ENCODE measurements at places on chromosomes 11 and 22. TPM values are rescaled to one million over a fixed set of nuclear protein-coding genes. Genes with fewer than 3 reads are reported as not detected.

SELENOO gene
- 19.2 TPM for total RNA-seq

KRTAP5-2 gene
- not detected for total RNA-seq

RASGRP2 gene
- total RNA-seq = 1.8 TPM

SCO2 gene
- total RNA-seq = 5.7 TPM

ZP1 gene
- 0.25 TPM for total RNA-seq

DCHS1 gene
- total RNA-seq = 0.15 TPM

FXYD2 gene
- 17.3 TPM for total RNA-seq

NDUFV1 gene
- total RNA-seq = 145 TPM

DGCR6 gene
- 2.3 TPM for total RNA-seq

NRIP3 gene
- total RNA-seq = 0.89 TPM

RIMBP3B gene
- 0.25 TPM for total RNA-seq

C11orf86 gene
- 61.9 TPM for total RNA-seq

MTNR1B gene
- total RNA-seq = not detected

BSX gene
- not detected for total RNA-seq

OR4C45 gene
- not detected for total RNA-seq

ISX gene
- not detected for total RNA-seq

GUCY1A2 gene
- 0.05 TPM for total RNA-seq

GGT5 gene
- 4.6 TPM for total RNA-seq

IFITM5 gene
- not detected for total RNA-seq

MMP12 gene
- 0.04 TPM for total RNA-seq

CLDN25 gene
- total RNA-seq = not detected

SLC22A25 gene
- total RNA-seq = not detected

C11orf87 gene
- not detected for total RNA-seq

All from A549 treated with dexamethasone at 1 μM for 4 hours (cell line).